Stimulated activated CD4-positive, alpha-beta T cell treated with anti-CD3 and anti-CD28 coated beads, TNF-alpha, amount 100 ng/mL, for 24 hours (primary cell): ENCODE measurements at places on chromosomes 7 and 10.
A peak's percentile ranks its signal among the peaks of the same experiment; 100 is the strongest.

DNA sequence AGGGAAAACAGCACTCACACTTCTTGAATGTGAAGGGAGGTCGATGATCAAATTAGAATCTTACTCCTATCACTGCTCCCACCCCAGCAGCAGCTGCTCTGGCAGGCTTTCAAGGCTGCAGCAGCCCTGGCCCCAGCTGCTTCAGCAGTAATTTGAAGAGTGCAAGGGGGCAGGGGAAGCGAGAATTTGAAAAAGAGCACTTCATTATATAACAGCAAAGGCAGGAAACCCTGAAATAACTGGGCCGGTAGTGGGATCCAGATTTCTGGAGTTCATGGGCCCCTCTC, 44.9 kb downstream of the MYPN start:
- no peak for DNase-seq

- no peak for DNase-seq
These were observed 186.1 kb downstream of the BMPER start for GRCh38 chr7:34091321-34091917.

- DNase-seq = peak; percentile 6
These were observed 112.1 kb downstream of the VPS41 start for GRCh38 chr7:38796626-38797501.

GRCh38 chr10:112296908-112297331, 13.7 kb downstream of the TECTB start:
- DNase-seq = no peak

DNA sequence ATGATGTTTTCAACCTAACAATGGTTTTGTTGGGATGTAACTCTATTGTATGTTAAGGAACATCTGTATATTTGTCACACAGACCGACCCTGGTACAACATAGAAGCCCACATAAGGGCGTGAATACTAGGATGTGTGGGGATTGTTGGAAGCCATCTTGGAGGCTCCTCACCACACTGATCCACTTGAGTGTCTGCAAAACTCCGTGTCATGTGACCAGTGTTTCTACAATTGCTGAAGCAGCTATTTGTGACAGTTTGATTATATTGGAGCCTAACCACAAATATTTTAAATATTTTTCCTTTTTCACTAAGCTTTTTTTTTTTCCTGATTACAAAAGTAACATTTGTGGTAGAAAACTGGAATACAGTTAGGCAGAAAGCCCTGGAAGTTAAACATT, 27.9 kb downstream of the RALA start:
- DNase-seq = no peak

GRCh38 chr10:117339979-117340378, 35.3 kb downstream of the PDZD8 start:
- no peak for DNase-seq

GRCh38 chr10:60257767-60258428, 131.8 kb downstream of the ANK3 start:
- DNase-seq = no peak

DNA sequence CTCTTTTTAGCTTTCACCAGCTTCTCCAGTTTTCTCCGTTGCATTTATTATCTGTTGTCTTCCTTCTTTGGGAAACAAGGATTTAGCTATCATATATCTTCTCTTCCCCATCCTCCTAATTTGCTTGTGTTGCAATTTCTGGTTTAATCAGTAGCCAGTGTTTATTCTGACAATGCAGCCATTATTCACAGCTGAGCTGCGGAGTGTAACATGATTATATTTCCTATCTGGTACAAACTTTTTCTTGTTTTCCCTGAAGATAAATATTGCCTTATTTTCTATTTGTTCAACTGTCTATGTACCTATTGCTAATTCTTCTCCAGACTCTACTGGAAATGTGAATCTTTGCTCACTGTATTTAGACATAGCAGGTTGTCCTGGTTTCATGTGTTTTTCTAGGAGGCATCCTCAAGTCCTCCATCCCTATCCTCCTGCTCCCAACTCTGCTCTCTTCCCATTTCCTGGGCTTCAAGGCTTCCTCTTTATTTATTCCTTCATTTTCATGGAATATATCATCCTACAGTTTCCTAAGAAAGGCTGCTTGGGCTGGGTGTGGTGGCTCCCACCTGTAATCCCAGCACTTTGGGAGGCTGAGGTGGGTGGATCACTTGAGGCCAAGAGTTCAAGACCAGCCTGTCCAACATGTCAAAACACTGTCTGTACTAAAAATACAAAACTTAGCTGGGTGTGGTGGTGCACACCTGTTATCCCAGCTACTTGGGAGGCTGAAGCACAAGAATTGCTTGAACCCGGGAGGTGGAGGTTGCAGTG, 72.4 kb upstream of the KDM7A start:
- DNase-seq = no peak

DNA sequence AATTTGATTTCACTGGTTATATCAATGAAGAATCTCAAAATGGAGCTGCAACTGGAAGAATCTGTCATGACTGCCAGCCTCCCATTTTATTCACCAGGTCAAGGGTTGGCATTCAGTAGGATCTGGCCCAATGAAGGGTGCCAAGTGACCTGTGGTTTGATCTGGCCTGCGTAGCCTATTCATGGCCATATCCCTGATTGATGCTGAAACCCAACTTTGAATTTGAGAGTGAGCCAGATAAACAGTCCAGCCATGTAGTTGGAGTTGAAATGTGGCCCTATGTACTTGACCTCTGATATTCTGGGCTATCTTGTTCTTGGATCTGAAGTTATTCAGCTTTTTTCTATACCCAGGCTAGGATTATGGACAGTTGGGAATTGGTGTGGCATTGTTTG, 1.5 kb downstream of the MKLN1 start:
- no peak for DNase-seq

DNA sequence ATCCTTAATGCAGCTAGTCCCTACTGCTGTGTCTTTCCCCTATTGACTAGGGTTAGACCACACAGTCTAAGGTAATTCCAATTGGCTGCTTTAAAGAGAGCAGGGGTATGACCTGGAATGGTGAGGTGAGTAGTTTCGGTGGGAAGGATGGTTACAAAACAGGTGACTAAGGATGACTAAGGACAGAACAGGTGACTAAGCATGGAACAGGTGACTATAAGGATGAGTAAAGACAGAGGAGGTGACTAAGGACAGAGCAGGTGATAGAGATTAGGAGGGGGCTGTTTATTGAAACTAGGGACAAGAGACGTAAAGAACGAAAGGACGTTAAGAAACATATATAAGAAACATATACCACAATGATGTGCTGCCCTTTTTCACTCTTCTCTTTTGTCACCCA, 145.1 kb upstream of the TMEM106B start:
- no peak for DNase-seq
